Naive thymus-derived CD8-positive, alpha-beta T cell (primary cell): ENCODE measurements at places on chromosomes 7 and 10. TPM values are rescaled to one million over a fixed set of nuclear protein-coding genes. Genes with fewer than 3 reads are reported as not detected.

GRCh38 chr7:30504301-30505173, at the start of gene GGCT:
Gene GGCT, minus strand, starts transcription at chr7:30504829. Its CDS starts 120 bp downstream, at chr7:30504709.
- peak; percentile 96 for DNase-seq

DNA sequence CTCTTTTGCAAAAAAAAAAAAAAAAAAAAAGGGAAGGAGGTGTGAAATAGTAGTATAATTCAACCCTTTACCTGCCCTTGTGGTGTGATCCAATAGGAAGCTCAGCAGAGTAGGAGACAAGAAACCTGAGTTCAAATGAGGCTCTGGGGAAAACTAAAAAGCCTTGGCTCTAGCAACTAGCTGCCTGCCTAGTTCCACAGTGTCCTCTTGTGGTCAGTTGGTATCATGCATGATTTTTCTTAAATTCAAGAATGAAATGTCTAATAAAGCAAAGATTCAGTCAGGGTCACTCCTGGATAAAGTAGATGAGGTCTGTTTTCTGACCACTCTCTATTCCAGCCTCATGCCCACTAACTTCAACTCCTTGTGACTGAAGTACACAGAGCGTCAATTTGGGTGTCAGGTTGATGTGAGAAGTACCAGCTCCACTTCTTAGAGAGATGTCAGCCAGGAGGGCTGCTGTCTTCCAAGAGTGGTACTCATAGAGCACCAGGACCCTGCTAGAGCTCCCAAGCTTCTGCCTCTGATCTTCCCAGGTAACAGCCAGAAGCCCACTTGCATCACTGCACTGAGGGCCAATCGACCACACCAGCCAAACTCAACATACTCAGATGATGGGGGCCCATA, 10.5 kb downstream of the LSM5 start:
- DNase-seq, result no peak

DNA sequence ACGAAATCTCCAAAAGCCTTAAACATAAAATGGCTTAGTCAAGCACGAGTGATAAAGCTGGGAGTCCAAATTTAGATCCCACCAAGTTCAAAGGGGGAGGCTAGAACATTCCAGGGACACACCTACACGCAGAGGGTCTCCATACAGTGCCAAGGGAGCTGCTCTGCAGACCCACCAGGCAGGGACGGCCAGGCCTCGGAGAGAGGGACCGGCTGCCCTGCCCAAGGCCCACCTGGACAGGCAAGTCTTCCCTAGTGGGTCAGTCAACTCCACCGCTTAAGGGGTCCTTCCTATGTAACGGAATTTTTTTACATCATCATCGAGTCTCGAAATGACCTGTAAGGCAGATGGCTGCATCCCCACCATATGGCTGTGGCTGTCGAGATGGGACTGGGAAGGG, 28.5 kb downstream of the AMZ1 start:
- no peak for DNase-seq

- DNase-seq, result no peak
Observed at GRCh38 chr7:115293628-115294240, 371.8 kb downstream of the MDFIC start.

GRCh38 chr7:43450894-43451293, 132.0 kb upstream of the STK17A start:
- DNase-seq, result no peak

GRCh38 chr10:113320987-113321386, 231.9 kb upstream of the HABP2 start:
- DNase-seq, result no peak

DNA sequence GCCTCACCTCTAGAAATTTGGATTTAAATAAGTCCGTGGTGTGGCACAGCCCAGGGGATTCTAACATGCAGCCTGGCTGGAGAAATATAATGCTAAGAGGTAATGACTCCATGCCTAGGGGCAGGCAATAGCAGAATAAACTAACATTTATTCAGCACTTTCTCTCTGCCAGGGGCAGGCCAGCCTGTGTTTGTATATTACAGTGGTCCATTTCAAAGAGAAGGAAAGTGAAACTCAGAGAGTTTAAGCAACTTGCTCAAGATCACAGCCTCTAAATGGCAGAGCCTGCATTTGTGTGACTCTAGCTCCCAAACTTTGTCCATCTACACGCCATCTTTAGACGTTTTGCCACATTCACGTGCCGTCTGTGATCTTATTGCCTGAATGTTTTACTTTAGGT, 6.7 kb upstream of the LRRC18 start:
- no peak for DNase-seq

GRCh38 chr10:110398419-110399105, 93.8 kb upstream of the SMNDC1 start:
- no peak for DNase-seq

GRCh38 chr7:70953796-70954195, 178.1 kb upstream of the GALNT17 start:
- DNase-seq, result no peak

- DNase-seq, result no peak
Observed at GRCh38 chr10:20890491-20891337, 6.4 kb downstream of the NEBL start.

DNA sequence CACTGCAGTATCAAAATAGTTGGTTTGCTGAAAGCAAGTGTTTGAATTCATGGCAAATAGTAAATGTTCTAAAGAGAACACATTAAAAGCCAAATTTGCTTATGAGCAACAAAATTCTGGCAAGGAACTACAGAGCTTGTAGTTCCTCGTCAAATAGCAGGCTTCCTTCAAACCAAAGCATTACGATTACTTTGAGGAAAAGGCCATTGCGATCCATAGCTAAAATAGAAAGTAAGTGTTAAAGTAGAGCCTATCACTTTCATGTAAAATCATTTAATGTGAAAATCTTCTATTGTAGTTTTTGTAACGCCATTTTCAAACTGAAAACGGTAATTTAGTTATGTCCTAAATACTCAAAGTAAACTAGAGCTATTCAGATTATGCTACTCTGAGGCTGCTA, 20.1 kb downstream of the CACNA2D1 start:
- DNase-seq, result no peak

- DNase-seq, result no peak
Observed at GRCh38 chr7:139004321-139005090, 23.3 kb upstream of the KIAA1549 start.

DNA sequence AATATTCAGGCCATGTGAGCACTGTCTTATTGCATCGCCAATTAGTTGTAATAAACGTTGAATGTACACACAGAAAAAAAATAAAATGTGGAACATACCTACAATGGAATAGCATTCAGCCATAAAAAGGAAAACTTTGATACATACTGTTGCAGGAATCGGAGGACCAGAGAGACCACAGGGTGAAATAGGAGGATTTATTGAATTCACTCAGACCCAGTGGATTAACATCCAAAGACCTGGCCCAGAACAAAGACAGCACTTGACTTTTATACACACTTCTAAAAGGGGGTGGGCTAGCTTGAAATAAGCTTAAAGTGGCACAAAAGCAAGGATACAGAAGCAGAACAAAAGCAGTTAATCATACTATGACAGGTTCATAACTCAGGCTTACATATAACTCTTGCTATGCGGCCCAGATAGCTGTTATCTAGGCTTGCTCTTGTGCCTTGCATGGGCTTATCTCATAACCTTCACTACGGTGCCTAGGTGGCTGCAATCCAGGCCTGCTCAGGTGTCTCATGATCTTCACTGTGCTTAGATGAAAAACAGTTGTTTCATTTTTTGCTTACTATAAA, 292.2 kb upstream of the TAC1 start:
- DNase-seq, result no peak

DNA sequence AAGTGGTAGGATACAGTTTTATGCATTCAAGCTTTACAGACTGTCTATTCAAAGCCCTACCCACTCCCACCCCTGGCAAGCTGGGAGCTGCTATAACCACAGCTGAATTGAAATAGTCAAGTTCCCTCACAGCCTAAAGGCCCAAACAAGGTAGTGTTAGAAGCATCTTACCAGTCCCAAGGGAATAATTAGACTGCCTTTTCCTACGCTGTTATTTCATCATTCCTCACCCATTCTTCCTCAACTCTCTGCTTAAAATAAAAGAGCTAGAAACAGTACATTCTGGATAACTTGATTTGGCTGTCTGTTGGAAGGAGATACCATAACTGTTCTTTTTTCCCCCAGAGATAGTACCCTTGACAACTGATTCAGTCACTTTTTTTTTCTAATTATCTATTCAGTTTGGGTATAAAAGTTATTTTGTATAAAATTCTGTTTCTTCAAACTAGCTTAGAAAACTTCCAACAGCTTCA, 54.0 kb downstream of the RAPGEF5 start:
- no peak for DNase-seq

- no peak for DNase-seq
Observed at GRCh38 chr10:87734987-87735827, 75.5 kb downstream of the PAPSS2 start.

GRCh38 chr10:86401588-86402282, 35.1 kb upstream of the GRID1 start:
- DNase-seq, result no peak

GRCh38 chr7:20116869-20117268, 100.3 kb downstream of the MACC1 start:
- DNase-seq, result no peak

GRCh38 chr10:97150013-97150595, 35.7 kb downstream of the SLIT1 start:
- no peak for DNase-seq

DNA sequence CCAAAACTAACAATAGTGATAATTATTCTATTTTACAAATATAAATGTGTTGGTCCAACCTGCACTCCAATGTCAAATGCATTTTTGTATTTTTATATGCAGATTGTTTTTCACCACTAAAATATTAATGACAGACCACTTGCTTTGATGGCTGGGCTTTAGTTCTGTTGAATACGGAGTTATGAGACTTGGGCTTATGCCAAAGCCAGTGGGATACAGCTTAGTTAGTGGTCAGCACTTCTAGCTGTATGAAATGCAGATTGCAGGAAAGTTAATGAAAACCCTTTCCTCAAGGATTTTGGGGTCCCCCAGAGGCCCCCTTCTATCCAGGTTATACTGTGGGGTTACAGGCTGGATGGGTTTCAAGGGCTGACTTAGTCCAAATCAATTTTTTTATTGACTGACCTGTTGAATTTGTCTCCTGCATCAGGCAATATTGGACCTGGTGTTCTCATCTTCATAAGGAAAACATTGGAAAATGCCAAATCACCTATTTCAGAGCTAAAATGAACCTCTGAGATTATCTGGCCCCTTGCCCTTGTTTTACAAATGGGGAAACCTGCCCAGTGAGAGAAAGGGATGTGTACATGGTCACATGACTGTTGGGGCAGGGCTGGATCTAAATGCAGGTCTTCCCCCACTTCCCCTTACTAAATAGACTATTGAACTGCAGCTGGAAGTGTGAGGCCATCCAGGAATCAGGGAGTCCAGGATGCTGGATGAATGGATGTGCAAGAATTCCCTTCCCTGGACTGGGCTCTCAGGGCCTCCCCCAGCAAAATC, 1085.3 kb downstream of the KCNMA1 start:
- DNase-seq, result no peak

DNA sequence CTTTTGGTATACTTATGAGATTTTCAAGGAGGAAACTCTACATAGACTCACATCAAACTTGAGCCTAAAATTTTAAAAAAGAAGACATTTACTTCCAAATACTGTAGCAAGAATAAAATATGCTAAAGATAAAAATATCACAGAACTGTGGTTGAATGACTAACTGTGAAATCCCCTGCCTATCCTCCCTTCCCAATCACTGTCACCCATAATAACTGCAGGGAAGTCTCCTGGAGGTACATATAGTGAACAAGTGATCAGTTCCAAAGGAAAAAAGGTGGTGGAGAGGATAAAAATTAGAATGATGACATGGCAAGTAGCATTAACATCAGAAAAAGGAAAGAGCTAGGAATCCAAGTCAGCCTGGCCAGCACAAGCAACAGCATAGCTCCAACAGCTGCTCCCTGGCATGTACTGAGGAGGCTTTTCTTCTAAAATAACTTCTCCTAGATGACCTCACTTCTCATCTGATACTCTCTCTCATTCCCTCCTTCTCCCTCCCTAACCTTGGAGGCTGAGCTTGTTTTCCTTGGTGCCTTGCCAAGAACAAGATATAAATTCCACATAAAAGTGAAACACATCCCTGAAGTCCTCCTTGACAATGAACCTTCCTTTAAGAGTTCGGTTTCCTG, 124.0 kb downstream of the IQUB start:
- no peak for DNase-seq

- DNase-seq, result no peak
Observed at GRCh38 chr7:50721661-50722259, 60.9 kb downstream of the GRB10 start.

- DNase-seq, result no peak
Observed at GRCh38 chr10:117927332-117927731, 119.4 kb downstream of the RAB11FIP2 start.

DNA sequence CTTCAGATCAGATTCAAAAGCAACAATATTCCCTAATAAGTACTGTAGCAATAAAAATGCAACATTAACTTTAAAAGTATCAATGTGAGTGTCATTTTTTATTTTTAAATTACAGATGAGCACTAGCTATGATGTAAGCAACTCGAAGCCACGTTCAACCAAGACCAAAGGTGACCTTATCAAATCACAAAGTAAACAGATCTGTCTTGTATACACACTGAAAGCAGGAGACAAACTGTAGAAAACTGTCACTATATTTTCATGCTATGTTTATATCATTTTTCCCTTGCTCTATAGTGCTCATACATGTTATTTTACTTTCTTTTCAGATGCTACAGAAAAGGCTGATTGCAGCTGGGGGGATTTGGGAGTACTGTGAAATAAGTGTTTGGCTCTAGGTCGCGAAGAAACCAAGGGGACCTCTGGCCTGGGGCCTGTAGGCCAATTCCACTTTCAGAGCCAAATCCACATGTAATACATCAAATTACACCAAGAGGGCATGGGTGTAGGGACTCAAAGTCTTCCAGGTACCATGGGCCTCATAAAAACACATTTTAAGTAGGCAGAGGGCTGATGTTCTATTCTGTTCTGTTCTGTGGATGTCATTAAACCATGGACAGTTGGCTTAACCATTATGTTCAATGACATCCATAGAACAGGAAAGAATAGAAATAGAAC, 245.2 kb downstream of the SFMBT2 start:
- no peak for DNase-seq

- no peak for DNase-seq
Observed at GRCh38 chr10:93337309-93337721, 144.8 kb downstream of the MYOF start.

The ZNF479 gene
- not detected for total RNA-seq

The BLVRA gene
- 9.6 TPM for total RNA-seq

The TEX36 gene
- total RNA-seq, result not detected

The COL28A1 gene
- 0.91 TPM for total RNA-seq

The CYREN gene
- total RNA-seq, result 51.1 TPM

The TMEM26 gene
- total RNA-seq, result not detected

The NKX2-3 gene
- not detected for total RNA-seq

The KIN gene
- 14.3 TPM for total RNA-seq

The SH2D4B gene
- total RNA-seq, result 0.11 TPM

The OR2A42 gene
- 0.16 TPM for total RNA-seq

The MUC3A gene
- not detected for total RNA-seq

The SCIN gene
- 0.10 TPM for total RNA-seq

The AQP1 gene
- total RNA-seq, result 0.33 TPM

The ADAM22 gene
- total RNA-seq, result 7.8 TPM

The NPSR1 gene
- not detected for total RNA-seq

The MEIG1 gene
- not detected for total RNA-seq

The GCK gene
- total RNA-seq, result 1.2 TPM

The PAX4 gene
- not detected for total RNA-seq

The PRPS1L1 gene
- not detected for total RNA-seq

The GRIFIN gene
- not detected for total RNA-seq

The ANKRD30A gene
- total RNA-seq, result not detected

The PNLIPRP3 gene
- not detected for total RNA-seq
